Gastroesophageal sphincter (tissue), 4 donors: ENCODE measurements at places on chromosomes 1 and 21. TPM values are rescaled to one million over a fixed set of nuclear protein-coding genes. Genes with fewer than 3 reads are reported as not detected.

Gene TGFB2
- 6.2 TPM for total RNA-seq

Gene SH2D1B
- total RNA-seq, result not detected

Gene CELSR2
- 18.6 TPM for total RNA-seq

GRCh38 chr1:4655674-4656532, 1.5 kb downstream of the AJAP1 start:
- peaks cover 43% of the 10 kb centered on the region for H3K4me1 ChIP-seq
- H3K4me3 ChIP-seq, result peak overlapping the region; percentile 41
- H3K36me3 ChIP-seq, result no peaks in the 10 kb centered on the region

GRCh38 chr1:39575191-39576015, 1.2 kb downstream of the PABPC4 start:
- peak; percentile 56 for ATAC-seq
- peaks cover 42% of the 10 kb centered on the region for H3K4me1 ChIP-seq
- peak overlapping the region; percentile 48 for H3K27ac ChIP-seq
- peak overlapping the region; percentile 84 for H3K4me3 ChIP-seq

DNA sequence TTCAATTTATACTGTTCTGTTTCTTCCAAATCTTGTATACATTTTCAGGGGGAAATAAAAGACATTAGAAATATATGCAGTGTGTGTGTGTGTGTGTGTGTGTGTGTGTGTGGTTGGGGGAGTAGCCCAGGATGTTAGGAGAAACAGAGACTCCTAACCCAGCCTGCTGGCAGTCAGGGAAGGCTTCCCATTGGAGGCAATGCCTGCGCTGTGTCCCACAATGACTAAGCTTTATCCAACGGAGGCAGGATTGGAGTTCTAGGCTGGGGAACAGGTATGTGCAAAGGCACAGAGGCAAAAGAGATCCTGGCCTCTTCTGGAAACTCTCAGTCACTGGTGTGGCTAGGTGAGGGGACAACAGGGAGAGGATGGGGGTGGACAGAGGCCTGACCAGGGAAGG, 16.5 kb upstream of the ADGRB2 start:
- no peak overlapping the region for H3K4me3 ChIP-seq
- peaks cover 20% of the 10 kb centered on the region for H3K4me1 ChIP-seq
- ATAC-seq, result no peak
- no peak overlapping the region for H3K27ac ChIP-seq

DNA sequence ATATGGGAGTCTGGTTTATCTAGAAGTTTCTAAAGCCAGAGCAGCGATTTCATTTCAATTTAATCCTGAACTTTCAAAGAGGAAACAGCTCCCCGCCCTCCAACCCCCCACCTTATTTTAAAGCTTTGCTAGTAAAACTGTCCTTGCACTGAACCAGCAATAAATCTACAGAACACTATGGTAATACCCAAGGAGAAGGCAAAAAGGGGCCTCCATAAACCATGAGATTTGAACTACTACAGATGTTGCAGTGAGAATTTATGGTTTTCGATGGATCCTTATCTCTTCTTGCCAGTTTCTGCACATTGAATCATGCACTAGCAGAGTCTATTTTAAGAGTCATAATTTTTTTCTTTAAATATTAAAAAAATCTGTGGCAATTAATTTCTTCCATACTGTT, 64.8 kb upstream of the BEND5 start:
- H3K36me3 ChIP-seq, result no peaks in the 10 kb centered on the region
- H3K27me3 ChIP-seq, result no peaks in the 10 kb centered on the region
- H3K4me3 ChIP-seq, result no peak overlapping the region
- H3K4me1 ChIP-seq, result no peaks in the 10 kb centered on the region

- H3K27me3 ChIP-seq, result no peaks in the 10 kb centered on the region
- peak overlapping the region; percentile 65 for H3K4me3 ChIP-seq
- H3K4me1 ChIP-seq, result no peaks in the 10 kb centered on the region
- H3K36me3 ChIP-seq, result no peaks in the 10 kb centered on the region
Observed at GRCh38 chr21:34526618-34527290, 14.7 kb upstream of the KCNE1 start.

- no peak for ATAC-seq
- no peaks in the 10 kb centered on the region for H3K27me3 ChIP-seq
- H3K27ac ChIP-seq, result no peak overlapping the region
- H3K4me1 ChIP-seq, result peaks cover 25% of the 10 kb centered on the region
- no peak overlapping the region for H3K4me3 ChIP-seq
Observed at GRCh38 chr21:37082856-37083528, 9.9 kb downstream of the TTC3 start.
